ENCODE measurements at places on chromosomes 6 and 20.

GRCh38 chr20:42098418-42098817 lies 480.2 kb upstream of the CHD6 start:
- no peak for DNase-seq

DNA sequence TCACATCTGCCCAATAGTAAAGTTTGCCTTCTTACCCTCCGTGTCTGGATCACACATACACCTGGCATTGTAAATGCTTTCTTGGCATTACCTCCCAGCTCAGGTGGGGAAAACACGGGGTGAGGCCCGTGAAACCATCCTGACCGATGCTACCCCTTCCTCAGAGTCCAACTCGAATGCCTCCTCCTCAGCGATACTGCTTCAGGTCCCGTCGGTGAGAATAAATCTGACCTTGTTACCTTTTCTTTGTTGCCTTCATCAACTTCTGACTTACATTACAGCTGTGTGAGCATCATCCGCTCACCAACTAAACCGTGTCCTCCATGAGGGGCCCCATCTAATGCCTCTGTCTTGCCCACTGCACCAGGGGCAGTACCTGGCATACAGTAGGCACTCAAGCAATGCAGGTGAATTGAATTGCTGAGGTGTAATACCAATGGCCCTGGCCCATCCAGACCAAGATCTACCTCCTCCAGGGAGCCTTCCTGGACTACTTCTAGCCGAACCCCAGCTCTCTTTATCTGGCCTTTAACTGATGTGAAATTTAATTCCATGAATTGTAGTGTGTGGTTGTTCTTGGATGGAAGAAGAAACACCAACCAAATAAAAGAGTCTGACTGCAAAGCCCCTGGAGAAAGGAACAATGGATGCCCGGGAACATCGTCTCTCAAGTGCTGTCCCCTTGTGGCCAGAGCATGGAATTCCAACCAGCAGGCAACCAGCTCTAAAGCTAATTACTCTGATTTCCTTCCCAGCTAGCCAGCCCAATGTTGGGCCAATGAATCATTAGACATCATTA lies 141.5 kb downstream of the ANKRD60 start:
- peak; percentile 76 for DNase-seq

GRCh38 chr6:144782634-144783033 lies 497.5 kb downstream of the UTRN start:
- DNase-seq, result no peak

DNA sequence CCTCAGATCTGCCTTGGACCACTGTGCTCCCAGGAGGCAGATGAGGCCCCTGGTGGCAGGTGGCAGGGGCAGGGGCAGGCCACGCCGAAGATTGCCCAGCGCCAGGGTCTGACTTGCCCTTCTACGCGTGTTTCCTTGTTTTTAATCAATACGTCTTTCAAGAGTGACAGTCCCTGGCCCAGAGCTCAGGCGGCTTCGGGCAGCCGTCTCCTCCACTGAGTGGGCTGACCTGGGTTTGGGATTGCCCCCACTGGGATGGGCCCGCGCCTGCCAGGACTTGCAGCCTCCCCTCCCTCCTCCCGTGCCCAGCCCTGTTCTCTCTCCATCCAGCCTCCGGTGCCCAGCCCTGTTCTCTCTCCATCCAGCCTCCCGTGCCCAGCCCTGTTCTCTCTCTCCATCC lies 21.2 kb downstream of the FRMD1 start:
- peak; percentile 17 for DNase-seq

DNA sequence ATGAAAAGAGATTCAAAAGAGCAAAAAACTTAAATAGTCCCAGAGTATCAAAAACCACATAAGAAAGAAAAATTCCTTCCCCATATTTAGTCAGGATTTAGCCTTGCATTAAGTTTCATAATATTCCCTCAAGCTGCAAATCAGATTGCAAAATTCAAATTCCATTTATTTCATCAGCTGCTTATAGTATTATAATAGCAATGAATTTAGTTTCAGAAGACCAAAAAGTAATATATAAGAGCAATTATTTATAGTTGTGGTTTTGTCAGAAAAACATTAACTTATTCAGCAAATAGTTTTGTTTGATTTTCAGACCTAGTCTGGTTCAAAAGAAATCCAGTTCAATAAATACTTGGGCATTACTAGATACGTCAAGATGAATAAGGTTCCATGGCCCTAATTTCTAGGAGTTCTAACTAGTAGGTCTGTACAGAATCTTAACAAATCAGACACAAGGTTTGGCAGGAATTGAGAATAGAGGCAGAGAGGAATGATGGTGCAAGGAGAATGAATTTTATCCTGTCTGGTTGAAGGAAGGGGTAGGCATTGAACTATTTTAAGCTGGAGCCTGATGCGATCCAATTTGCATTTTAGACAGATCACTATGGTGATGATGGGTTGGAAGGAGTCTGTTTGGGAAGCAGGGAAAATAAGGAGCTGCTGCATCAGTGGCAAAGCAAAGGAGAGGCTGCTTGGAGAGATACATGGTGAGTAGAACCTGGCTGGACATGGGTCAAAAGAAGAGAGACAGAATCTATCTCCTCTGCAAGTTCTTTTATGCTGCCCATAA lies 163.9 kb upstream of the STXBP5 start:
- no peak for DNase-seq

DNA sequence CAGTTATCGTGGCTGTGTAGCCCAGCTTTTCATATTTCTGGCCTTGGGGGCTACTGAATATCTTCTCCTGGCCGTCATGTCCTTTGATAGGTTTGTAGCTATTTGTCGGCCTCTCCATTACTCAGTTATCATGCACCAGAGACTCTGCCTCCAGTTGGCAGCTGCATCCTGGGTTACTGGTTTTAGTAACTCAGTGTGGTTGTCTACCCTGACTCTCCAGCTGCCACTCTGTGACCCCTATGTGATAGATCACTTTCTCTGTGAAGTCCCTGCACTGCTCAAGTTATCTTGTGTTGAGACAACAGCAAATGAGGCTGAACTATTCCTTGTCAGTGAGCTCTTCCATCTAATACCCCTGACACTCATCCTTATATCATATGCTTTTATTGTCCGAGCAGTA lies 475 bp downstream of the OR2B6 start:
- no peak for DNase-seq

DNA sequence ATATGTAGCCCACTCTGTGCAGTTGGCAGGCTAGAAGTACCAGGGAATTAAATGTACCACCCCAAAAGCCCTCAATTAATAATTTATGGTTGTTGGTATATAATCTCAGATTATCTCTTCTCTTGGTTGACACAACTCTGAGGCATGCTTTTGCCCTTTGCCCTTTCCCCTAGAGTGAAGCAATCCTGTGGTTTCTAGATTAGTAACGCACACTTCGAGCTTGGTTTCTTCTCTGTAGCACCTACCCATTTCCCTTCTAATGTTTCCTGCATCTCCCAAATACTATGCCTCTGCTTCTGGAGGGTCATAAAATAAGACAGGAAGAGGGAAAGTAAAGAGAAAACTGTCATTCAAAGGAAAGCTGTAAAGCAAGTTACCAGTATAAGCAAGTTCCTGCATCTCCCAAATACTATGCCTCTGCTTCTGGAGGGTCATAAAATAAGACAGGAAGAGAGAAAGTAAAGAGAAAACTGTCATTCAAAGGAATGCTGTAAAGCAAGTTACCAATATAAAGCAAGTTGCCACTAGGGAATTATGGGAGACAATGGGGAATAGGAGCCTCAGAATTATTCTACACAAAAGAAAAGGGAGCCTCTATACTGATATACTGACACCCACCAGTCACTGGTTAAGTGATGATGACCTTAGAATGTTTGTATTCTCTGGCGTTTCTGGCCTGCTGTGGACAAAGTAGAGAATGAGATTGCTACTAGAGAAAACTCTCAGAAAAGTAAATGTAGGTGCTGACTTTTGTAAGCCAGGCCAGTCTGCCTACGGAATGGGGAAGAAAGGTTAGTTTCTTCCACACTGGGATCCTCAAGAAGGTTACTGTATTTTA lies 862.6 kb upstream of the MAN1A1 start:
- peak; percentile 20 for DNase-seq

DNA sequence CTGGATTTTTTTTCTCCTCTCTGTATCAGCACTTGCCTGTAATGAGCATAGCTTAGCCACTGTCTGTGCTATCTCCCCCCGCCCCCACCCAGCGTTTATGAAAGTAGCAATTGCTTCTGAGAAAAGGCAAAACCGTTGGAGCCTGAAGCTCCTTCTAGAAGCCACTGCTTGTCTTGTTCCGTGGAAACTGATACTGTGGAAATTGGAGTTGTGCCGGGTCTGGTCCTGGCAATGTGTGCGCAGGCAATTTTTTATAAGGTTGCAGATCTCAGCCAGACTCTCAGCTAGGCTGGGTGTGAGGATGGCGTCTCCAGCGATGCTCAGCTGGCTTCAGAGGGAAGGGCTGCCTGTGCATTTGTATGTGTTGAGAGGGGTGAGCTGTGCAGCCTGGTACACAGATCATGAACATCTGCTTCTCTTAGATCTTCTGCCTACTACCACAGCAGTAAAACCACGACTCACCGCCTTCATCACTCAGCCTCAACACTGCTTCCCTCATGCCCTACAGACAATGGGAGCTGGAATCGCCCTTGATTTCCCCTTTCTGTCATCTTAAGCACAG lies 72.4 kb upstream of the GTSF1L start:
- DNase-seq, result no peak

GRCh38 chr6:148693882-148694484 lies 52.8 kb upstream of the UST start:
- no peak for DNase-seq

DNA sequence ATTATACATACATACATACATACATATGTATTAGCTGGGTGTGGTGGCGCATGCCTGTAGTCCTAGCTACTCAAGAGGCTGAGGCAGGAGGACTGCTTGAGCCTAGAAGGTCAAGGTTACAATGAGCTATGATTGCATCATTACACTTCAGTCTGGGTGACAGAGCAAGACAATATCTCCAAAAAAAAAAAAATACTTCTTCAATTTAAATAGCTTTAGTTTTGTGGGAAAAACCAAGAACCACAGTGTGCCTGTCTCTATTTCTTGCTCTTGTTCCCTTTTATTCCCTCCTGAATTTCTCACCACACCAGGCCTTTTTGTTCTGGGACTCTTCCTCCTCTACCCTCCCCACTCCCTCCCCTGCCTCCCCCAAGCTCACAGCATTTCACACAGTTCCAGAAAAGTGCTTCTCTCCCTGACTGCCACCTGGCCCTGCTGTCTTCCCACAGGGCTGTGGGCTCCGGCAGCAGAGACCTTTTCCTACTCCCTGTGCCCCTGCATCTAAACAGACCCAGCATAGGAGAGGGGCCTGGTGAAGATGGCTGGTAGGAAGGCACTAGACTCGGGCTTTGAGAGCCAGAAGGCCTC lies 1.3 kb downstream of the C20orf203 start:
- no peak for DNase-seq

- DNase-seq, result no peak
Measured at GRCh38 chr20:3509064-3509463, 38.2 kb downstream of the ATRN start.

DNA sequence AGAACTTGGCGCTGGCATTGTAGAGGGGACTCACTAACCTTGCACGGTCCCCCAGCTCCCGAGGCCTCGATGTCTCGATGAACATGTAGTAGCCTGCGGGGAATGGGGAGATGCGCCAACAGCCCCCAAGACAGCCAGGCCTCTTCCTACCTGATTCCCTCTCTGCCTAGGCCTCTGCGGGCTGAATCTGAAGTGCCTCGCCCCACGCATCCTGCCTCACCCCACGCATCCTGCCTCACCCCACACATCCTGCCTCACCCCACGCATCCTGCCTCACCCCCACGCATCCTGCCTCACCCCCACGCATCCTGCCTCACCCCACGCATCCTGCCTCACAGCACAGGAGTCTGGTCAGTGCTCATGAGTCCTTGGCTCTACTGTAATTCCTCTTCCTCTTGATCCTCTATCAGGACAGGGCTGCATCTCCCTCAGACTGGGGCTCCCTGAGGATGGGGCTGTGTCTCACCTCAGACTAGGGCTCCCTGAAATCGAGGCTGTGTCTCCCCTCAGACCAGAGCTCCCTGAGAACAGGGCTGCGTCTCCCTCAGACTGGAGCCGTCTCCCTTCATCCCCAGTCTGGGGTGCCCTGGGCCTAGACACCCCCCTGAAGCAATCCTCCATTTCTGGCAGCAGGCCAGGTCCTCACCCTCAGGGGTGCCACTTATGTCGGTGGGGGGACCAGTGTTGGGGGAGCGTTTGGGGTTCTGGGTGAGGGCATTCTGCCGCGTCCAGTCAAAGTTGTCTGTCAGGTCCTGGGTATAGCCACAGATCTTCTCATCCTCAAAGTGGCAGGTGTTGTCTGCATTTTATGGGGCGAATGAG lies 53.6 kb downstream of the MDGA1 start:
- no peak for DNase-seq

- DNase-seq, result no peak
Measured at GRCh38 chr6:56899311-56899710, 55.6 kb upstream of the BEND6 start.

- peak; percentile 77 for DNase-seq
Measured at GRCh38 chr6:25006565-25007001, 70.8 kb upstream of the RIPOR2 start.

DNA sequence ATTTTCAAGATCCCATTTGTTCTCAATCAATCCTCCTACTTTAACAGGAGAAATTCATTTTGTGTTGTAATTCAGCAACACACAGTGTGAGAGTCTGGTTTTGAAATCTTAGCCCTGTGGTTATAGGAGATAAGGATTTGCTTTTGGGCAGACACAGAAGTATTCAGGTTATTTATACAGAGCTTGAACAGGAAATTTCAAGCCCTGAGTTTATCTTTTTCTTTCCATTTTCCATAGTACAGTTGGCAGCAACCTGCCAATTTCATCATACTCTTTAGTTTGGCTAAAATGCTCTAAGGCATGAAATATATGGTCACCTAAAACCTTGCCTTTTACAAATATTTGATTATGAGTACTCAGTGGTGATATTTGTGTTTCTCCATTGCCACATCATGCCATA lies 41.4 kb downstream of the PKIB start:
- no peak for DNase-seq

DNA sequence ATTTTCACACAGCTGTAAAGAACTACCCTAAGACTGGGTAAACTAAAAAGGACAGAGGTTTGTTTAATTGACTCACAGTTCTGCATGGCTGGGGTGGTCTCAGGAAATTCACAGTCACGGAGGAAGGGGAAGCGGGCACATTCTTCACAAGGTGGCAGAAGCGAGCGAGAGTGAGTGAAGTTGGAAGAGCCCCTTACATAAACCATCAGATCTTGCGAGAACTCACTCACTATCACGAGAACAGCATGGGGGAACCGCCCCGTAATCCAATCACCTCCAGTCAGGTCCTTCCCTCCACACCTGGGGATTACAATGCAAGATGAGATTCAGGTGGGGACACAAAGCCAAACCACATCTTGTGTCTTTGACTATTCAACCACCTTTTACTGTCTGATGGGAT lies 700.5 kb downstream of the TENT5A start:
- no peak for DNase-seq

DNA sequence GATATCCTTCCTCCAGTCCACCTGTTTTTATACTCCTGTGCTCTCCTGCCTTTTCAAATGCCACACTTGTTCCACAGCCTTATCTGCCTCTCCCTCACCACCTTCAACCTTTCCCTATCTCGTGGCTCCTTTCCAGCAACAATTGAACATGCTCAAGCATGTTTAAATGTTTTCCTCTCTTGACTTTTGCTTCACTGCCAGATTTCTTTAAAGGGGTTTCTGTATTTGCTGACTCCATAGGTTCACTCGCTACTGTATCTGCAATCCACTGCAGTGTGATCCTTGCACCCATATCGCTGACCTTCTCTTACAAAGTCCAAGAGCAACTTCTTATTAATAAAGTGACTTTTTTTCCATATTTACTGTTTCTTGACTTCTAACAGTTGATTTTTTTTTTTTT lies 11.2 kb upstream of the GMNN start:
- no peak for DNase-seq

GRCh38 chr6:114747995-114748625 lies 405.3 kb upstream of the HS3ST5 start:
- DNase-seq, result peak; percentile 25

- DNase-seq, result peak; percentile 30
Measured at GRCh38 chr20:24522452-24523330, 53.3 kb downstream of the SYNDIG1 start.

All from mammary epithelial cell (primary cell).